ENCODE measurements at places on chromosomes 4 and X. TPM values are rescaled to one million over a fixed set of nuclear protein-coding genes. Genes with fewer than 3 reads are reported as not detected.

GRCh38 chrX:49876750-49877149, 2.5 kb upstream of the USP27X start:
- no peak for DNase-seq

- no peak for DNase-seq
These were observed 78.4 kb downstream of the IRF2 start for GRCh38 chr4:184395971-184396391.

RPA4 gene
- 2.1 TPM for total RNA-seq

DNA sequence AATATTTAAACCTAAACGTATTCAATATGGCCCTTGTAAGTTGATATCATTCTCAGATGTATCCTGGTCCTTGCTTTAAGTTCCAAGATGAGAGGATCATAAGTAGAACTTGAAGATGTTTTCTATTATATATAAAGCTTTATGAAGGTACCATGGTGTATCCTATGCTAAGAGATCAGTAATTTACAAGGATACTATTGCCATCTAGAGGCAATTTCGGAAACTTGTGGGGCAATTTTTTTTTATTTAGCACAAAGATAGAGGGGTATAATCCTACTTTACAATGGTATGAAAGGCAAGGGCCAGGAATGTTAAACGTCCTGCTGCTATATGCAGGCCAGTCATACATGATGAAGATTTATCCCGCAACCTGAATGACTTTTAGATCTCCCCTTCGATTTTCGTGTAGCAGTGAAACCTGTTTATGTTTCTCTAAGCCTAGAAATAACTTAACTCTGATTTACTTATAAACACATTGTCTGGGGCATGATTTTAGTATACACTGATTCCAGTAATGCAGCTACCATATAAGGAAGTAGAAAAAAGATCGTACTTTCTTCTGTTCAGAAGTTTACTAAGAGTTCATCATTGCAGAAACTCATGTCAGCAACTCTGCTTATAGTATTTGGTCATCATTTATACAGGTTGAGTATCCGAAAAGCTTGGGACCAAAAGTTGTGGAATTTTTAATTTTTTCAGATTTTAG, 2.6 kb downstream of the SLC25A31 start:
- DNase-seq = no peak

RIPPLY1 gene
- not detected for total RNA-seq

- DNase-seq = peak; percentile 80
These were observed at the start of gene IGFBP7 for GRCh38 chr4:57109847-57110639. Gene IGFBP7 (minus strand): TSS chr4:57110385. CDS start chr4:57110351, 34 bp downstream.

DNA sequence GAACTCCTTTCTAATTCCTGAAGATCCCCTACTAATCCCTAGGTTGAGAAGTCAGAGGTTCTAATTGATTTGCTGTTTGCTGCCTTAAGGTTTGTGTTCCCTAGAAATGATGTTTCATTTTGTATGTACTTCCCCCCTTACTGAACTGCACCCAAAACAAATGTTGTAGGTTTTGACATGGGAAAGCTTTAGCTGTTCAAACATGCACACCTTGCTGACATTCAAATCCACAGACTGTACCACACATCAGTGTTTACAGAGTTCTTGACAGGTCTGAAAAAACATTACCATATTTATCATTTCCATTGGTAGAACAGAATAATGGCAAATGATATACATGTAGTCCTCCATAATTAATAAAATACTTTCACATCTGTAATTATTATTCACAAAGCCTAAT, 18.2 kb downstream of the EGF start:
- no peak for DNase-seq

DNA sequence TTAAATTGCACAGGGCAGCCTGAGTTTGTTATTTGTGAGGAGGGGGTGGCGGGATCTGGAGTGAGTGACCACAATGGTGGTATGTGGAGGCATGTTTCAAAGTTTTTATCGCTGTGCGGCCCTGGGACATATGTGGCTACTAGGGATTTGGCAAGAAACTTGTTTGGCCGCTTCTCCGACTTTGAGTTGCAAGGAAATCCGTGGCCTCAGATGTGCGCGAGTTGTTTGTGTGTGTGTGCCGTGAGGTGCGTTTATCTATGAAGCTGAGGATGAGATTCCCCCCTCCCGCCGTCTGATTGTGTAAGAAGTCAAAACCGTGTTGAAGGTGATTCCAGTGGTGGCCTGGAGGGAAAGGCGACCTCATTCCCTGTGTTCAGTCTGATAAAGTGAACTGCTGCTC, 1.4 kb downstream of the JADE3 start:
- no peak for DNase-seq

GRCh38 chr4:168907119-168907698, 102.8 kb downstream of the CBR4 start:
- DNase-seq = no peak

GLRB gene
- total RNA-seq = 6.3 TPM

DNA sequence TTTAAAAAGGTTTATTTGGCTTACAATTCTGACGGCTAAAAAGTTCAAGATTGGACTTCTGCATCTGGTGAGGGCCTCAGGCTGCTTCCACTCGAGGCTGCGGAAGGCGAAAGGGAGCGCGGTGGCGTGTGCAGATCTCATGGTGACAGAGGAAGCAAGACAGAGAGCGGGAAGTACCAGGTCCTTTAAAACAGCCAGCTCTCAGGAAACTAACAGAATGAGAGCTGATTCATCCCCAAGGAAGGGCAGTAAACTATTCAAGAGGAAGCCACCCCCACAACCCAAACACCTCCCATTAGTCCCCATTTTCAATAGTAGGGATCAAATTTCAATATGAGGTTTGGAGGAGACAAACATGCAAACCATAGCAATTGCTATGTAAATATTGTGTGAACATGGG, 2144.2 kb upstream of the AGA start:
- no peak for DNase-seq

DNA sequence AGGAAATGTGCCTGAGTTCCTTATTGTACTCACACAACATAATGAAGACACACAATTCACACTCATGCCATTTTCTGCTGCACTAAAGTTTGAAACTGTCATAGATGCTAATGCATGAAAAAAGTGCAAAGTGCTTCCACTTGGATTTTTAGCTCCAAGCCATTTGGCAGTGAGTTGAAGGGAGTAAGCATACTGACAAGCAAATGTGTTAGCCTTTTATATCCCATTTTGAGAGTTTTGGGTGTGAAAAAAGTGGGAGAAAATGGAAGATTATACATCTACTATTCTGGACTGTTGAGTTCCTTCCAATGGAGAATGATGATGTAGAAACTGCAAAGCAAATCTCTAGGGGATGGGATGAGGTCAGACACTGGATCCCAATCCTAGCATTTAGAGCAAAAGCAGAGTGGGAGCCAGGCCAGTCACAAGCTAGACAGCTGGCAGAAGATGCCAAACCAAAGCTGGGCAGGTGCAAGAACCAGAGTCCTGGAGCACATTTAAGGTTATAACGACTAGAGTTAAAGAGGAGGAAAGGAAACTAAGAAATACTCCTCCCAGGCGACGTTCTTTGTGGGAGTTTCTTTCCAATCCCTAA, 216.8 kb downstream of the FBXO8 start:
- no peak for DNase-seq

MEPE gene
- total RNA-seq = not detected

TFDP3 gene
- not detected for total RNA-seq

TRPC5OS gene
- total RNA-seq = not detected

DKK2 gene
- total RNA-seq = 0.71 TPM

FGFBP2 gene
- total RNA-seq = 1.6 TPM

DNA sequence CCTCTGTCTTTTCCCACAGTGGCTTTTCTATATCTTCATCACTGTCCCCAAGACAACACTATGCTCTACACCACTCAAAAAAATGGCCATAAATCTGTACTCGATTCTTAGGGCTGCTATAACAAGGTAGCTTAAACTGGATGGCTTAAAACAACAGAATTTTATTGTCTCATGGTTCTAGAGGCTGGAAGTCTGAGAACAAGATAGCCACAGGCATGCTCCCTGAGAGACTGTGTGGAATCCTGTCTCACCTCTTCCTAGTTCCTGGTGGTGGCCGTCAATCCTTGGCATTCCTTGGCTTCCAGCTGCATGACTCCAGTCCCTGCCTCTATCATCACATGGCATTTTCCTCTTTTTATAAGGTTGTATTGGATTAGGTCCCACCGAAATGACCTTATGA, 70.7 kb upstream of the DCLK2 start:
- DNase-seq = no peak

DNA sequence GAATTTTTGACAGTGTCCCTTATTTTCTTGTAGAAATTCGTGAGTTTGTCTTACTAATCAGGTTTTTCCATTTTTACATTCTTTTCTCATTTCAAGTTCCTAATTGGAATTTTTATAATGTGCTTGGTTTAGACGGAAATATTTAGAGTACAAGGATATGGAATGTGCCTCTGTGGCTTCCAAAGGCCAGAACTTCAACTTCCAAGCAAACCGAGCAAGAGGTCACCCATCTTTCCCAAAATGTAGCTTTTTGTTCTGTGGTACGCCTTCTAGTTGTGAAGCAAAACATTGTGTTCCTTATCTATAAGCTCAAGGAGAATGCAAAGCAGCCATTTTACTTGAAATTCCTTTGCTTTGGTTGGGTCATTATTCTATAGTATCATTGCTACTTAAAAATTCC, 212.8 kb upstream of the PACRGL start:
- no peak for DNase-seq
